ENCODE measurements at places on chromosomes 2 and 18.

- no peak for DNase-seq
Observed at GRCh38 chr2:47097563-47097962, 57.5 kb downstream of the STPG4 start.

DNA sequence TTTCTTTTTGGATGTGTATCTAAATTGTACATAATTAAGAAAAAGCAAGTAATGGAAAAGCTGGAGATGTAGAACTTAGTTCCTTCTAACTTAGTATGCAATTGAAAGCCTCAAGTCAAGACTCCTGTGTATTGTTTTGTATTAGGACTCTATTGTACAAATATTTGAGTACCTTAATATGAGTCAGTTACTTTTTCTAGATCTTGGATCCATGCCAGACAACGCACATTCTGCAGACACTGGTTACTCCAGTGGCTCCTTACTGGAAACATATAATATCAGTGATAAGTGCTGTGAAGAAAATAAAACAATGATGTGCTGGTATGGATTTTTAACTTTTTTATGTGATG is 1.5 kb downstream of the SLC39A10 start:
- DNase-seq: peak; percentile 33

GRCh38 chr2:201842131-201842860 is 36.0 kb downstream of the CDK15 start:
- no peak for DNase-seq

DNA sequence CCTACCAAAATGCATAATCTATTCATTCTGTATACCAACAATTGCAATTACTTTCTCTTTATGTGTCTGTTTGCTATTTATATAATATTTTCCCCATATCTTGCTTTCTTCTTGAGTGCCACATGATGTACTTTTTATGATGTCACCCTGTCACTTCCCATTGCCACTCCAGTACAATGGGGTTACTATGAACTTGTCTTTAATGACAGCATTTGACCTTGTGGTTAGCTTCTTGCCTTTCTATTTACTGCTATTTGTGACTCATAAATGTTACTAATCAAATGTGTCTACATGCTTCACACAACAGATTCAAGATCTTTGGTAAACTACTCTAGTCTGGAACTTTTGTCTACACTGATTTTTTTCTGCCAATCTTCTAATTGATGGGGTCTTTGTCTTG is 486.3 kb downstream of the NR4A2 start:
- DNase-seq: no peak

GRCh38 chr2:23530206-23530908 is 145.4 kb downstream of the KLHL29 start:
- DNase-seq: no peak

DNA sequence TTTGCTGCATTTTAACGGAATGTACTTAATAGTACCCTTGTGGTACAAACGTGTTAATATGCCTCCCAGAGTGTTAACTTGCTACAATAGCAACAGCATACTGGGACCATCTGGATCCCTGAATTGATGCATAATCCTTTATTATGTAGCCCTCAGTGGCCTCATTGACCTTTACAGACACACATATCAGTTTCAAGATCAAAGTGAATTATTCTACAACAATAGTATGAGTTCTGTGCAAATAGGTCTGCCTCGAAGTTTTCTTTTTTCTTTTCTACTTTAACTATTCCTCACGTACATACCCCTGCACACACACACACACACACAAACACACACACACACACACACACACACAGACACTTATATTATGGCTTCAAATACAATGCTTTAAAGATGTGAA is 1622.1 kb downstream of the LRP1B start:
- DNase-seq: no peak

DNA sequence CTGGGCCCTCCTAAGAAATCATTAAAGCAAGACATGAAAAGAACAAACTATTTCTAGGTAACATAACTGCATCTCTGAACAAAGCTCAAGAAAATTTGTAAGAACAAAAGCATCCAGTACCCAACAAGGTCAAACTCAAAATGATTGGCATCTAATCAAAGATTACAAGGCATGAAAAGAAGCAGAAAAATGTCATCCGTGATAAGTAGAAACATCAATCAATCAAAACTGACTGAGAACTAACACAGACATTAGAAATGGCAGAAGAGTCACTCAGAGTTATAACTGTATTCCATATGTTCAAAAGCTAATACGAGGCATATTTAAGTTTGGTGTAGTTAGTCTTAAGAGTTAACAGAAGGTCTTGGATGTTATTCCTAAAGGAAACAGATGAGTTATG is 80.9 kb downstream of the VWA3B start:
- no peak for DNase-seq

DNA sequence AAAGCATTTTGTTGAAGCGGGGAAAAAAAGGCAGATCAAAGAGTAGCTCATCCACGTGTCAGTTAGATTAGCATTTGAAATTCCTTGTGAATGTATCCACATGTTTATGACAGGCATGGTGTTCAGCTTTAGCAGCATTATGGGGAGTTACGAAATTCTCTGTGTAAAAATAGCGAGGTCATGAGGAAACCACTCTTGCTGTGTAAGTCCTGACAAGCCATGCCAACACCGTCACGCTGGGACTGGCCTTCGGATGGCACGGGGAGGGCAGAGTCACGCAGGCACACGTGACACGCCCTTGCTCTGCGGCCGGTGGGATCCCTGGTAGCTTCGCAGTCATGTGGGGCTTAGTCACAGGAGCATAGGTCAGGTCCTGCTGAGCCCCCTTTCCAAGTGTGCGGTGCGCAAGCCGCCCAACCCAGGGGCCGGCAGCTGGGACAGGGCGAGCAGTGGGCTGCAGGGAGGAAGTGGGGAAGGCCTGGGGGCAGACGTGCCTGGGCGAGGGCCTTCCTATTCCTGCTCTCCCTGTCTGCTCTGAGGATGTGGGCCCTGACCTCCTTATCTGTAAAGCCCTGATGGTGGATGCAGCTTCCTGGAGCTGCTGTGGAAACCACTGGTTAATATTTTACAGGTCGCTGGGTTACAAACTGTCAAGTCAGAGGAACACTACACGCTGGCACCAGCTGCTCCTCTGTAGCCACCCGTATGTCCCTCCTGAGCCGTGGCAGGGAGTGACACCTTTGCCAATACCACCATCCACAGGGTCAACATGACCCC is 18.0 kb downstream of the MBP start:
- peak; percentile 95 for DNase-seq

- no peak for DNase-seq
Observed at GRCh38 chr2:138881126-138881525, 100.9 kb upstream of the NXPH2 start.

DNA sequence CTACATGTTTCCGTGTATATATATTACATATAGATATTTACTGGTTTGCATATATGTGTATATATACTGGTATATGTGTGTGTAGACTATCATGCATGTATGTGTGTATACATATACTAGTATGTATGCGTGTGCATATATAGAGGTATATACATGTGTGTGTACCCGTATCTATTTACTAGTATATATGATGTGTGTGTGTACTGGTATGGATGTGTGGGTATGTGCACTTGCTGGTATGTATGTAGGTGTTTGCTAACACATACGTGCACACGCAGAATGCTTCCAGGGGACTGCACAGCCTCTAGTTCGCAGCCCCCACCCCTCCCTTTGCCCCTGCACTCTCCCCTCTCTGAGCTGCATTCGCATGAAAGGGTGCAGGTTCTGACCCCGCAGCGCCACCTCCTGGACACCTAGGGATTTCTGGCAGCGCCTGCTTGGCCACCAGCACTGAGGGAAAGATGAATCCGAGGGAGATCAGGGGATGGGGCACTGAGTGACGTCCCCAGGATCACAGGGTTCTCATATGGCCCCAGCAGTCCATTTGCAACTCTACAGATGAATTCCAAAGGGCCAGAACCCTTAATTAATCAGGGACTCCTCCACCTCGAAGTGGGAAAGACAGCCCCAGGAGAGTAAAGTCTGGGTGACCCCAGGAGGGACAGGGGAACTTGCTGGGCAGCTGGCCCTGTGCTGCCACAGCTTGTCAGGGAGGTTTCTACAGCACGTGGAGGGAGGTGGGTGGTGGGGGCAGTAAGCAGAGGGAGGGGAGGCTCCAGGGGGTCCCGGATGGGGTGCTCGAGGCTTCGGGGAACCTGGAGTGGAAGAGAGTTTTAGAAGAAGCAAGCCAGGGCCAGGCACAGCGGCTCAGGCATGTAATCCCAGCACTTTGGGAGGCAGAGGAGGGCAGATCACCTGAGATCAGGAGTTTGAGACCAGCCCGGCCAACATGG is 66.8 kb upstream of the ASAP2 start:
- DNase-seq: peak; percentile 86

DNA sequence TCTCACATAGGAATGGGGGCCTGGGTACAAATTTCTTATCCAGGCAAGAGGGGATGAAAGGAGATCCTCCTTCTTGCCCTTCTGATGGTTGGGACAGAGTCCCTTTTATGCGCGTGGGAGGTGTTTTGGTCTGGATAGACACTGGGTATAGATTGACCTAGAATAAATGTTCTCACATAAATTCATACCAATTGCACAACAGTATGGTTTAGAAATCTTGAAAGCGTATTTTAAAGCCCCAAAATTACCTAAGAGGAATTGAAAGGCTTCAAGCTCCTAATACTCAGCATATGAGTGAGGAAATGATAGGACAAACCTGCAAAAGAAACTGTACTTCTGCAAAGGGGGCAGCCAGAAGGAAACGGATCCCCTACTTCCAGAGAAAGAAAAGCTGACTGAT is 2.6 kb upstream of the BCL2 start:
- DNase-seq: no peak
